D341Med (cell line): ENCODE measurements at places on chromosomes 1 and 21.
A peak's percentile ranks its signal among the peaks of the same experiment; 100 is the strongest.

DNA sequence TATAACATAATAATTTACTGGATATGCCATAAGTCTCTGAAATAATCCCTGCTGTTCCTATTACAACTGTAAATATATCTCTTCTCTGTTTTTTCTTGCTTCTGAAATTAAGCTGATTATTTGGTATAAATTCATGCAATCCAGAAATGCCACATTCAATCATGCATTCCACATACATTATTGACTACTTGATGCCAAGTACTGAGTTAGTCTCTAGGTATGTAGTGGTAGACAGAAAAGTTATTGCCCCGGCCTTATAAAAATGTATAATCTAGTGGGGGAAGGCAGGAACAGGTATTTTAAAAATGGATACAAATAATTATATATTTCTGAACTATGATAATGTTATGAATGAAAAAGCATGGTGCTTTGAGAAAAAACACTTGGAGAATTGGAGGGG lies 338.6 kb upstream of the SNX7 start:
- DNase-seq: no peak

DNA sequence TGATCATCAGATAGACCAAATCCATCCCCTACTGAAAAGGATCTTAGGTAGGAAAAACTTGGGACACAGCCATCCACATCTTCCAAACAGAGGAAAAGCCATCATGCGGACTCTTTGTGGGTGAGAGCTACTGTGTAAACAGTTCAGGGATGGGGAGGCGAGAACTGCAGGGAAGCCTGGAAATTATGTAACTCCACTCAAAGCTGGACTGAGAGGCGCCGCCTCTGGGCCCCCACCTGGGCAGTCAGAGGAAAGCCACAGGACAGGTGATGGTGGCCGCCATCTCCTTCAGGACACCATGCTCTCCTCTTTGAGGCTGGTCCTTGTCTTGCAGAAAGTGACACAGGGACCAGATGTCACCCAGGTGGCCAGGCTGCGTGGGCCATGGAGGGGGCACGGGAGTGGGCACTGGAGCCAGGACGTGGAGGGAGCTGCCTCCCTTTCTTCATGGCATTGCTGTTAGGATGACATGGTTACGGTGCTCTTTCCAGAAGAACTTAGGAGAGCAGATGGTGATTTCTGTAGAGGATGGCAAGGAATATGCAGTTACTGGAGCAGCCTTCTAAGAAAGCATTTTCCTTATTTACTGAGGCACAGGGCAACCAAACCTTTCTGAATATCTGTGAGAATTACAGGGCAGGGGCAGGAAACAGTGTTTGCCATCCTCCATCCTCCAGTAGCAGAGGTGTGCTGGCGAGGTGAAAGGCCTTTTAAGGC lies 32.0 kb upstream of the TDRD10 start:
- DNase-seq: no peak

DNA sequence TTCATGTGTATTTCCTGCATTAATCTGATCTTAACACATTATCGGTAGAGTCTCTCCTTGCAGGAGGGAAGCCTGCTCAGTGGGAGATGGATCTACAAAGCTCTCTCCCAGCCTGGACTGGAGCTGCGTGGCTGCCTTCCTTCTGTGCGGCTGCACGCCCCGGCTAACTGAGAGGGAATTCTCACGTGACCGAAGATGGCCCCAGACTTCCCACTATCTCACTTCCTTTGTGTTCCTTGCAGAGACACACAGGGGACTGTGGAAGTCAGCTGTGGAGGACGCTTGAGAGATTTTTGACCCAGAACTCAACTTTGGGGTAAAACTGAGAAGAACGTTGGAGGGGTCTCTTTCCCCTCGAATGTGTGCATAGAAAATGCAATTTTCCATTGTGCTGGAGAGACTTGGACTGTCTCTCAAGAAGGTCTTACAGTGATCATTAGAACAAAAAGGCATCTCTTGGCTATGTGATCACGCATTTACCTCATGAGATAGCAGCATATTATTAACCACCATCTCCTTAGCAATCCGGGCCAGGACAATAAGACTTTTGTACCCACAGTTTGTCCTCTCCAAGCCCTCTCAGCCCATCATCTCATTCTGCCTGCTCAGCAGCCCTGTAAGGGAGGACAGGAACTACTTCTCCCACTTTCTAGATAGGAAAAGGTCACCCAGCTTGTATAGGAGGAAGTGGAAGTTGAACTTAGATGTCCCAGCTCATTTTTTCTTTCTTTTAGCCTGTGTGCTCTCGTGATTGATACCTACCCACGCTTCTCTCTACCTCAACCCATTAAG lies 49.3 kb upstream of the TARBP1 start:
- no peak for DNase-seq

GRCh38 chr1:218346391-218347204 lies 1.5 kb downstream of the TGFB2 start:
- DNase-seq: no peak

GRCh38 chr1:67752306-67752705 lies 67.3 kb downstream of the GADD45A start:
- DNase-seq: no peak

- no peak for DNase-seq
Measured at GRCh38 chr1:6476483-6476882, 10.5 kb upstream of the TNFRSF25 start.

DNA sequence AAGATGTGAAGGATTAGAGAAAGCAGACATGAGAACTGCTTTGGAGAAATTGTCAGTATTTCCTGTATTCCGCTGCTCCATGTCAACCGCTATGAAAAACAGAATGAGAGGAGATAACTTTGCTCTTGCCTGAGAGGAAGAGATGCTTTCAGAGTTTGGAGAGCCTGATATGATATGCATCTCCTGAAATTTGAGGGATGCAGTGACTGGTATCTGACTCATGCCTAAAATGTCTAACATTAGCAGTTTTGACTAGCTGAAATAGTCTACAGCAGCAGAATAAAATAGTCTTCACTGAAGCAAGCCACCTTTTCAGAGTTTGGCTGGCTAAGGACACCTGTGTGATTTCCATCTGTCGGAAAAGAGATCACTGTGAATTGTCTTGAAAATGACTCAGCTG lies 165.8 kb upstream of the LRRC7 start:
- no peak for DNase-seq

- DNase-seq: no peak
Measured at GRCh38 chr1:11570821-11571380, 83.3 kb downstream of the FBXO2 start.

- DNase-seq: no peak
Measured at GRCh38 chr1:214830941-214831340, 227.9 kb downstream of the CENPF start.

GRCh38 chr21:38383411-38384237 lies 114.7 kb downstream of the ERG start:
- DNase-seq: no peak

- no peak for DNase-seq
Measured at GRCh38 chr1:155940993-155941844, at the start of gene RXFP4. RXFP4 (plus strand) TSS chr1:155941638; CDS start chr1:155941710, 72 bp downstream.

DNA sequence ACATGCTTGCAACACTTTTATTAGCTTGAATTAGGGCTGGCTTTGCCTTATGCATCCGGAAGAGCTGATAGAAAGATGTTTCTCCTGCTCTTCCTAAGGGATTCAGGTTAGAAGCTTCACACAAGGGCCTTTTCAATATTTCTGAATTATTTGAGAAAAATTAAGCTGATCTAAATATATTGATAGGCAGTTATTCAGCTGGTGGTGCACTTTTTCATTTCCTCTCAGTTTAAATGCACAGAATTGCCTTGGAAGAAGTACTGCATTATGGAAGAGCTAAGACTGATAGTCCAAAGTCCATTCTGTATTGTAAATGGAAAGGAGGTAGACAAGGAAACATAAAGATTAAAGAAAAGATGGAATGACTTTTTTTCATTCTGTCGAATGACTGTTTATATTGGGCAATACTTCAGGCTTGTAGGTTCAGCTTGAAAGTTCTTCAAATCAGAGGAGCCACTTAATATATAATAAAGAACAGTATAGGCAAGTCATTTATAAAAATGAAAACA lies 398.4 kb upstream of the B3GALT2 start:
- DNase-seq: no peak

DNA sequence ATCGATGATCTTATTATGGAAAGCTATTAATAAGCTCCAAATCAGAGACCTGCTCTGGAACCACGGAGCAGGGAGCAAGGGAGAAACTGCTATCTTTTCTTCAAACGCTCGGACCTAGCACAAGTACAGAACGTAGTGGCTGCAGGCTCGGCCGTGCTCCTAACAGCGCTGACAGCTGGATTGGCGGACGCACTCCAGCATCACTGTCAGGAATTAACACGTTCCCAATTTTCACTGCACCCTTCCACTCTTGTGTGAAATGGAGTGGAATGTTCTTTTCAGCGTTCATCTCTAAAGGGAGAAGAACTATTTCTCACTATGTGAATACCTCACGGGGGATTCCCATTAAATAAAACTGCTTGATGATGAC lies 106.9 kb downstream of the ZNF281 start:
- DNase-seq: peak; percentile 45

DNA sequence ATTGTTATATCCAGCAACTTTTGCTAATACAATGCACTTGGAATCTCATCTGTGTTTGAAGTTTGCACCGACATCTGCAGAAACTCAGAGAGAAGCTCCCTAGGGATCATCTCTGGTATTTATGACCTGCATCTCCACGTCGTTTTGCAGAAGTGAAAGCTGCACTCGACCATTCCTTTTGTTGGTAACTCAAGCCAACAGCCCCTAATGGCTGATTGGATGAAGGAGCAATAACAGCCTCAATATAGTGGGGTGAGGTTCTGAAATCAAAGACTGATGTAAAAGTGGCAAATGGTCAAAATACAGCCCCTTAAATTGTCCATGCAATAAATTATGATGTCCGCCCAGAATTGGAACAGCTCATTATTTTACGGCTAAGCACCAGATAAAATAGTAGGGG lies 344.2 kb upstream of the KAZN start:
- no peak for DNase-seq

GRCh38 chr1:27138368-27138767 lies 16.6 kb downstream of the SLC9A1 start:
- DNase-seq: no peak

DNA sequence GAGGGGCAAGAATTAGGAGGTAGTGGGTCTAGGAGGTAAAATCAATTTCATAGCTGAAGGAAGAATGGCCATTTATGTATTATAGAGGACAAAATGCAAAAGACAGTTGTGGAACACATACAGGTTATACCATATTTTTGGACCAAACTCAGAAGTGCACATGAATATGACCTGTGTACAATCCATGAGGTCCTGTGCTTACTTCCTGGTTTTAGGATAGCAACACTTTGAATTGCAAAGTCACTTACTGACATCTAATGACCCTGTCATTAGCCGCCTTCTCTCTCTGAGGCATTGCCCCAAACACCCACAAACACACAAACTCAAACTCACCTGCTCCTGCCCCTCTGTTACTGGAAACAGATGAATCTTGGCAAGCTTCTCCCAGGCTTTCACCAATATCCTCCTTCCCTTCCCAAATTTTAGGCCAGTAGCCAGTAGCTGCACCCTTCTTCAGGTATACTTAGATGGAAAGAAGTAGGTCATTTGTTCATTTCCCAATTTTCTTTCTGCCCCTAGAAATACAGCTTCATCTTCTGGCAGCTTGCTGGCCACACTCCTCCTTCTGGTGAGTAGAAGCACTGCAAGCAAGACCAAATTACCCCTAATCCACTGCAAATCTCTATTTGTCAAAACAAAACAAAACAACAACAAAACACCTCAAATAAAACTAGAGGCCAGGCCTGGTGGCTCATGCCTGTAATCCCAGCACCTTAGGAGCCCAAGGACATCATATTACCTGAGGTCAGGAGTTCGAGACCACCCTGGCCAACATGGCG lies 13.7 kb upstream of the RPL5 start:
- peak; percentile 57 for DNase-seq

DNA sequence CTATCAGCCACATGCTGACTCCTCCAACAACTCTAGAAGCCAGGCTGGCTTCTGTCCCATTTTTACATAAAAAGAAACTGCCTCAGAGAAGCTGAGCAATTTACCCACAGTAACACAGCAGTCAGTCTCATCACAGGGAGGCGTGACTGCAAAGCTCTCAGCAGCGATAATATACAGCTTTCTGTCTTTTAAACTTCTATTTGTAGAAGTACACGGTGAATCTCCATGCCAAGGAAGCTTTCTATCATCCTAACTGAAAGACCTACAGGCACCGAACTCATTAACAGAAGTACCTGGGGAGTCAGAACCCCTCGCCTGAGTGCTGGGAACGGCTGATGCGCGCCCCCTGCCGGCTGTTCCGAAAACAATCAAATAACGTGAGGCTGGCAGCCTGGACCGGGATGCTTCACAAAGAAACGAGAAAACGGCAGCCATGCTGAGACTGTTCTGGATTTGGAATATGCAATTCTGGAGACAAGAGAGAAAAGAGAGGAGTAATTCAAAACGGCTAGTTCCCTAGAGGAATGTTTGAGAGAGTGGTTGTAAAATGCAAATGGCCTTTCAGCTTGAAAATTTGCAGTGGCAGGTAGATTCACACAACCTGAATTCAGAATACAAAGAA lies 43.5 kb upstream of the RAB4A start:
- DNase-seq: peak; percentile 90

- no peak for DNase-seq
Measured at GRCh38 chr1:186550832-186551231, 89.9 kb upstream of the PDC start.

- no peak for DNase-seq
Measured at GRCh38 chr21:26512664-26513063, 60.4 kb downstream of the CYYR1 start.

GRCh38 chr1:160169553-160170399 lies 18.4 kb downstream of the ATP1A4 start:
- DNase-seq: no peak

DNA sequence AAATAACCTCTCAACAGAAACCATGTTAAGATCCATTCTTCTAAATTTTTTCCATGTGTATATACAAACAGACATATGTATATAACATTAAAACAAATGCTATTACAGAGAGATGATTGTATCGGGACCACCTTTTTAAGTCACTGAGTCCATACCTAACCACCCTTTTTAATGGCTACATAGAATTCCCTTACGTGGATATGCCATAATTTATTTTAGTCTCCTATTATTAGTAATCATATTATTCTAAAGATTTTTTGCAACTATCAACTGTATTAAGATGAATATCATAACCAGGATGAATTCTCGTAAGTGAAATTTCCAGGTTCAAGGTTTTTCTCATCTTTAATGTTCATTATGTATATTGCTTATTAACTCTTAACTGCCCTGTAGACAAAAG lies 259.7 kb downstream of the HHAT start:
- DNase-seq: no peak

DNA sequence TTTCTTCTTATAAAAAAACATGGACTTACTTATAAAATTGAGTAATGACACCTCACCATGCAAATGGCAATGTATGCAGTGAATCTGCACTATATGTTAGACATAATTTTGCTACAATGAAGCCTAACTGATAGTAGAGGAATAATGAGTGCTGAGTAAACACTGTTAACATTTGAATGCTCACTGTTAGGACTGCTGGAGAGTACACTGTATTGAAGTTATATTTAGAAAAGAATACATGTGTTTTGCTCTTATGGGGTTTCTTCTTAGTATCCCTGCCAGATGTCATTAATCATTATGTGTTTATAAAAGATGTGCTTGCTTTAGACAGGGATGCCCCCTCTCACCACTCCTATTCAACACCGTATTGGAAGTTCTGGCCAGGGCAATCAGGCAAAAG lies 111.1 kb upstream of the ZP4 start:
- no peak for DNase-seq
